ENCODE measurements at places on chromosomes 2 and 18. TPM values are rescaled to one million over a fixed set of nuclear protein-coding genes. Genes with fewer than 3 reads are reported as not detected.

The CDH20 gene
- 0.13 TPM for total RNA-seq

The KANSL3 gene
- 26.8 TPM for total RNA-seq

The PROKR1 gene
- 0.13 TPM for total RNA-seq

The COMMD1 gene
- total RNA-seq, result 59.2 TPM

The SERPINB4 gene
- 0.64 TPM for total RNA-seq

The TXNDC2 gene
- 0.64 TPM for total RNA-seq

The POTEF gene
- total RNA-seq, result not detected

The SERPINB11 gene
- total RNA-seq, result not detected

The COLEC12 gene
- total RNA-seq, result 4.0 TPM

The RRM2 gene
- 60.6 TPM for total RNA-seq

The GNAL gene
- total RNA-seq, result 1.8 TPM

The GPBAR1 gene
- total RNA-seq, result 0.26 TPM

The SERPINB3 gene
- total RNA-seq, result under 0.01 TPM

The FAM161A gene
- 1.8 TPM for total RNA-seq

The SERPINB13 gene
- total RNA-seq, result not detected

The ATP9B gene
- 28.2 TPM for total RNA-seq

The PIEZO2 gene
- total RNA-seq, result 25.4 TPM

The SH3RF3 gene
- 21.8 TPM for total RNA-seq

The GRHL1 gene
- 0.65 TPM for total RNA-seq

The SNRNP200 gene
- total RNA-seq, result 64.7 TPM

The HRH4 gene
- not detected for total RNA-seq

The REG3G gene
- not detected for total RNA-seq

The RTP5 gene
- not detected for total RNA-seq

The RESP18 gene
- not detected for total RNA-seq

The CYP26B1 gene
- 0.08 TPM for total RNA-seq

The YWHAQ gene
- total RNA-seq, result 358 TPM

The PKP4 gene
- total RNA-seq, result 9.3 TPM

The SLC16A14 gene
- 1.2 TPM for total RNA-seq

The CPO gene
- not detected for total RNA-seq

The UGT1A3 gene
- not detected for total RNA-seq

The ACTG2 gene
- 3.5 TPM for total RNA-seq

The PSMA8 gene
- not detected for total RNA-seq

The ABCG8 gene
- total RNA-seq, result not detected

The DAW1 gene
- total RNA-seq, result 0.32 TPM

The CHRND gene
- total RNA-seq, result not detected

The SP9 gene
- total RNA-seq, result not detected

The UGT1A4 gene
- not detected for total RNA-seq

The AGAP1 gene
- total RNA-seq, result 8.0 TPM

The DNAH6 gene
- total RNA-seq, result under 0.01 TPM

The TCF7L1 gene
- total RNA-seq, result 1.4 TPM

The LRRTM1 gene
- total RNA-seq, result not detected

The CHRNA1 gene
- total RNA-seq, result 4.1 TPM

The IL37 gene
- not detected for total RNA-seq

The ACADL gene
- not detected for total RNA-seq

The MC4R gene
- total RNA-seq, result not detected

The MTHFD2 gene
- 186 TPM for total RNA-seq

The BCL2 gene
- 0.91 TPM for total RNA-seq

The RPRM gene
- not detected for total RNA-seq

The MAP3K19 gene
- total RNA-seq, result not detected

The KCNF1 gene
- 0.26 TPM for total RNA-seq

The PRKAG3 gene
- total RNA-seq, result 0.40 TPM

The SPHKAP gene
- total RNA-seq, result 0.26 TPM
